Sciatic nerve (tissue), 2 donors: ENCODE measurements at places on chromosomes 5 and 9.

GRCh38 chr5:10493884-10494283, 52.2 kb downstream of the ROPN1L start:
- no peak for DNase-seq

DNA sequence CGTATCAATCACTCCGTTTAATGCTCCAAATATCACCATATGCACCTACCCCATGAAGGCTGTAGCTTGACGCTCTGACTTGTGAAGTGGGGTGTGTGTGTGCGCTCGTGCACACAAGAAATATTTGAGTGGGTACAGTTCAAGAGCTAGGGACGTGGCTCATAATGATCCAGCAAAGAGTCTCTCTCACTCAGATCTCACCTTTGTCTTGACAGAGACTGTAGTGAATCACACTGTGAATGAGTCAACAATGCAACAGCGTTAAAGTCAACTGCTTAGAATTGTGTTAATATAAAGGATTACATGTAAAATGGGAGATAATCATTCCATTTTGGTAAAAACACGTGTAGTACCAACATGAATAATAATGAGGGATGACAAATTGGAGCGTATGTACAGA, 119.4 kb downstream of the MED27 start:
- no peak for DNase-seq

DNA sequence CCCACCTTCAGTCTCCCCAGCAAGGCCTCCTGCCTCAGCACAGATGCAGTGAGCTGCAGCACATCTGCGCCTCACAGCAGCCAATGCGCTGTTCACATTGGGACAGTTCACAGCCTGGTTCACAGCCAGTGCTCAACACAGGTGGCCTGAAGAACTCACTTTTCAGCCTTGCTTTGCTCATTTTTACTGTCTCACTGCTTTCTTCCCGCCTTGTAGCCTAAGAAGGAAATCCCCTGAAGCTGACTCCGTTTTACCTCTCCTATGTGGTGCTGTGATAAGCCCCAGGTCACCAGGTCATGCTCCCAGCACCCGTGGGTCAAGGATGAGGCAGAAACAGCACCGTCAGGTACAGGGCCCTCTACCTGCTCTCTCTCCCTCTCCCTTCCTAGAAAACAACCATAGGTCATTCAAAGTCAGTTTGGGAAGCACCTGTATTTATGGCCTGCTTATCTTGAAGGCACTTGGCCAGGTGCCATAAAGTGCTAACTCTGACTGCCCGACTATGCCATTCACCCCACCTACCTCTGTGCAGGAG, 1.1 kb downstream of the GCNT4 start:
- DNase-seq = no peak

GRCh38 chr5:73030531-73030930, 74.7 kb downstream of the FCHO2 start:
- DNase-seq = no peak

DNA sequence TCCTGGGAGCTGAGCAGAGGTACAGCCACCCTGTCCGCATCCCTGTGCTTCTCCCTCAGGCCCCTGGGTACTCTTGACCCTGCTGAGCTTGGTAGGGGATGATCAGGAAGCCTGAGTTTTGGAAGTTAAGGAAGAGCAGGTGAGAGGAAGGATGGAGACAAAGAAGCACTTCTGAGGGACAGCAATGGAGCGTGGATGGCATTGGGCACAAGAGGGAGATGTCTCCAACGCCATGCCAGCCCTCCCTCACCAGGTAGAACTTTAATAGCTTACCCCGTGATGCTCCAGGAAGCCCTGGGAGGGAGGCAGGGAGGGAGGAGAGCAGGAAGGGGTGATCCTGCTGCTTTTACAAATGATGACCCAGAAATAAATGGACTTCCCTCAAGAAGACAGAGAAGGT, 29.9 kb upstream of the SMU1 start:
- no peak for DNase-seq

DNA sequence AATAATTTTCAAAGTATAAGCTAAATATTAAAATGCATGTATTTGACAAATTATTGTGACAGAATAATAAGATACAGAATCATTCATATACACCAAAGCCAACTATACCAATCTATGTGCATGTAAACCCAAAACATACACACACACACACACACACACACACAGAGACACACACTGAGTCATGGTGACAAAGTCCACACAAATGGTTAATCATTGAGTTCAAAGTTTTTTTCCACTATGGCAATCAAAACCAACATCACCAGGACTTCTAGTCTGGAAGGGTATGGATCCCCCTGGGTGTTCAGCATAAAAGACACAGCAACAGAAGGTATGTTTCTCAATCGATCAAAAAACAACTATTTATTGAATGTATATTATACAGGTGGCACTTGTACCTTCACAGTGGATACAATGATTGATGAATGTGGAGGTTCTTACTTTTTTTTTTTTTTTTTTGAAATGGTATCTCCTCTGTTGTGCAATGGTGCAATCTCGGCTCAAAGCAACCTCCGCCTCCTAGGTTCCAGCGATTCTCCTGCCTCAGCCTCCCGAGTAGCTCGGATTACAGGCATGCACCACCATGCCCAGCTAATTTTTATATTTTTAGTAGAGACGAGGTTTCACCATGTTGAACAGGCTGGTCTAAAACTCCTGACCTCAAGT, 137.0 kb downstream of the PDE4D start:
- no peak for DNase-seq

- no peak for DNase-seq
Observed at GRCh38 chr5:148972974-148973374, 89.9 kb downstream of the SH3TC2 start.

GRCh38 chr5:168262042-168262743, 29.3 kb upstream of the WWC1 start:
- DNase-seq = no peak

GRCh38 chr5:171421331-171422262, 2.1 kb downstream of the FGF18 start:
- DNase-seq = peak; percentile 56

DNA sequence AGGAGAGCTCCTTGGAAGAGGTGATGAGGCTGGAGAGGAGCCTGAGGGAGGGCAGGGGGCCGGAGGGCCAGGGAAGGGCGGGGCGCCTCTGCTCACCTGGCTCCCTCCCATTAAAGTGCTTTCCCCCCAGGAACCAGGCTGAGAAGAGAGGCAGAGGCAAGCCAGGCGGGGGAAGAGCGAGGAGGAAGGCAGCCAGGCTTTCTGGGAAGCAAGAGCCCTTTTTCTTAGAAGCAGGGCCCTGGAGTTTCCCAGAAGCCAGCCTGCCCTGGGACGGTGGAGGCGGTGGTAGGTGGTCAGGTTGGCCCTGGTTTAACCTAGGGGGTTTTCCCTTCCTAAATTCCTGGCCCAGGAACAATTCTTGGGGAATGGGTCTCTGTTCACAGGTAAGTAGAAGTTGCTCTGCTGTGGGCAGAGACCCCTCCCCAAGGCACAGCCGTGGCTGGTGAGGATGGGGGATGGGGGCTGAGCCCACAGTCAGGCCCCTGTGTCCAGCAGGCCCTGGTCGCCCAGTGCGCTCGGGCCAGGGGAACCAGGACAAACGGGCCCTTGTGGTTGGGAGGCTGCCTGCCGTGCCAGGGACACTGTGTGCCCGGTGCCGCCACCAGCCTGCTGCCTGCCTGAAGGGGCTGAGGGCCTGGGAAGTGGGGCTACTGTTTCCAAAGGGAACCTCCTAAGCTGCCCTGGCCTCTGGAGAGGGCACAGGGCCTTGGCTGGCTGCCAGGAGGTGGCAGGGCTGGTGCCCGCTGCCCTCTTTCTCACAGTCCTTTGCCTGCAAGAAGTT, 16.6 kb upstream of the RALGDS start:
- DNase-seq = no peak

GRCh38 chr5:179485845-179486575, 64.3 kb upstream of the RUFY1 start:
- DNase-seq = no peak

GRCh38 chr9:16207161-16207560, 654.3 kb downstream of the CCDC171 start:
- peak; percentile 77 for DNase-seq

DNA sequence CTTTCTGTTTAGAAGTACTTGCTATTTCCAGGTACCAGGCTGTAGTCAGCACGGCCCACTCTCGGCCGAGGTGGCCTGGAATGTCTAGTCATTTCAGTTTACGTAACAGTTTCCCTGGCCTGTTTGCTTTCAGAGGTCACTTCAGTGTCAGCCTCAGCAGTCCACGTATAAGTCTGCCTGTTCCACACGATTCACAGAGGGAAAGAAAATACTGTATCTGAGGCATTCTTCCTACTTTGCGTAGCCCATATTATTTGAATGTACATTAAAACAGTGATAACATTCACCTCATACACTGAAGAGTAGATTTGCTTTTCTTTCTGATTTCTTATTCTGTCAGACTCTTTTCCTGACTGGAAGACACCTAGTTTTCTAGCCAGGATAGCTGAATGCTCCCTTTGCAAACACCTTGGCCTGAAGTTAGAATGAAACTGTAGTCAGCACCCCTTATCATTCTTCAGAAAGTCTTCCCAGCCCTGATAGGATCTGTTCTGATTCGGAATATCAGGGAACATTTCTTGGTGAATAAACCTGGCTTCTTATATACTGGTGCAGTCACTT, 140.9 kb downstream of the AOPEP start:
- DNase-seq = peak; percentile 69

DNA sequence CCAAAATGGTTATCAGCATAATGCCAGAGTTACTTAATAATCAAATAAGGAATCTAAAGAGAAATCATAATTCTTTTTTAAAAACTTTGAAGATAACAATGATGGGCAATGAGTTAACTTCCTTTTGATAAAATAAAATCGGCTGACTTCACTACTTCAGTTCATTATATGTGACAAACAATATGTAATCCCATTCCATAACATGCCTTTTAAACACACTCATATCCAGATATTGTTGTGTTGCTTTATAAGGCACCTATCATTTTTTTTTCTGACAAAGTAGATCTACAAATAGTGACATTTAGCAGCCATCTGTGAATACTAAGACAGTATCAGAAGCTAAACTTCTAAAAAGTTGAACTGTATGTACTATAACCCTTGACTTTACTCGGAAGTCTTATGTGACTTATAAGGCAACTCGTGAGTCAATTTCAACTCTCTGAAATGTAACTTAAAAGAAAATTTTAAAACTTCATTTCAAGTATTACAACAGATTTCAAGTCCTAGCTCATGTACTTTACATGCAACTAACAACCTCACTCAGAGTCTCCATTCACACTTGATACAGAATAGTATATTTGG, 7.5 kb downstream of the ADAMTS6 start:
- DNase-seq = no peak

DNA sequence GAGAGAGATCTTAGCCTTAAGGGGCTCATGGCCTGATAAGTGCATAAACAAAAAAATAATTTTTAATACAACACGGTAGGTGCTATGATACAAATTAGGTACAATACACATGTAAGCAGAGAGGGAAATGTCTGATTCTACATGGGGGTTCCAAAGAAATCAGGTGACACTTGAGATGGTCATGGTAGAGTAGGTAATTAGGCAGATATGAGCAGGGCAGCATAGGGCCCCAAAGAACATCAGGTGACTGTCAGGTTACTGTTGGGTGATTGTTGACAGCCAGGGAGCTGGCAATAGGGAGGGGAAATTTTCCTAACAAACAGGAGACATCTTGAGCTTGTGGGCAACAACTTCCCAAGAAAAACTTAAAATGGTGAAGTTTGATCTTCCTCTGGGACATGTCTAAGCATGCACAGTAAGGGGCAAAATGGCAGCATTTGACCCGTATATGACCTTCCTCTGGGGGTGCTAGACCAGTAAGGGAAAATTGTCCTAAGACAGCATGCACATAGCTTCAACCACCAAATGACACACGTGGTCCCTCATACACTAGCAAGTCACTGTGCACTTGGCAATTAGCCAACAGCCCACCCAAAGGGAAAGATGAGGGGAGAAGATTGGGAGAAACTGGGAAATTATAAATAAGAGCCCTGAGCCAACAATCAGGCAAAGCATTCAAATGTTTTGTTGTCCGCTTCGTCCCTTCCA, 37.3 kb upstream of the TENT4A start:
- no peak for DNase-seq
